ENCODE measurements at places on chromosomes 7 and 10.

DNA sequence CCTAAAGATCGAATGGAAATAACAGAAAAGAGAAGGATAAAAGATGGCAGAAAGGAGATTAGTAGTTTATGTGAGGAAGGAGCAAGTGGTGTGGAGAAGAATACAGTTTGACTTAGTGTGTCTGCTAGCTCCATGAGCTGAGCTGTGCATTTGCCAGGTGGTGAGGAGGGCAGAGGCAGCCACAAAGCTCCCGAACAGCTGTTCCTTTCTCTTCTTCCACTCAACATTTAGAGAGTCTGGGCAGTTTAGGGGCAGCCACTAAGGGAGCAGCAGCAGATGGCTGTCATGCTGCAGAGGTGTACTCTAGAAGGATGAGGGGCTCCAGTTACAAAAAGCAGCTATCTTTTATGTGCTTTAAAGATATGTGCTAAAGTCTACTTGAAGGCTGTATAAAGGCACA, 674.4 kb downstream of the GRM8 start:
- DNase-seq = no peak

DNA sequence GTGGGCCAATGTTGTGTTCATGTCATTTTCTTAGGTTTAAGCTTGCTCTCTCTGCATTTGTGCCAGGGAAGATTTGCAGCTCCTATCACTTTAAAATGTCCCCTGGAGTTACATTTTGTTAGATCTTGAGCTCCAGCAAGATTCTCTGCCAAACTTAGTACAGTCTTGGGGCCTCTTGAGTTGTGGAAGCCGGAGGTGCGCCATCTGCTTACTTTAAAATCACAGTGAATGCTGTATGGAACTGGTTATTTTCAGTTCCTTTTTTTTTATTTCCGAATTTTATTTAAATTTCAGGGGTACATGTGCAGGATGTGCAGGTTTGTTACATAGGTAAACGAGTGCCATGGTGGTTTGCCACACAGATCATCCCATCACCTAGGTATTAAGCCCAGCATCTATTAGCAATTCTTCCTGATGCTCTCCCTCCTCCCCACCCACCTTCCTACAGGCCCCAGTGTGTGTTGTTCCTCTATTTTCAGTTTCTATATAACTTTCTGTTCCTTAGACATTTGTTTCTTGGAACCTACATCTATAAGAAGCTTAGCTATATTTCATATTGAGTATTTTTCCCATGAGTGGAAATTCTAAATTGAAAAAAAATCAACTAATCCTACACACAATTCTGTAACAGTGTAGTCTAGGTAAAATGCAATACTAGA, 114.4 kb upstream of the CREB5 start:
- no peak for DNase-seq

DNA sequence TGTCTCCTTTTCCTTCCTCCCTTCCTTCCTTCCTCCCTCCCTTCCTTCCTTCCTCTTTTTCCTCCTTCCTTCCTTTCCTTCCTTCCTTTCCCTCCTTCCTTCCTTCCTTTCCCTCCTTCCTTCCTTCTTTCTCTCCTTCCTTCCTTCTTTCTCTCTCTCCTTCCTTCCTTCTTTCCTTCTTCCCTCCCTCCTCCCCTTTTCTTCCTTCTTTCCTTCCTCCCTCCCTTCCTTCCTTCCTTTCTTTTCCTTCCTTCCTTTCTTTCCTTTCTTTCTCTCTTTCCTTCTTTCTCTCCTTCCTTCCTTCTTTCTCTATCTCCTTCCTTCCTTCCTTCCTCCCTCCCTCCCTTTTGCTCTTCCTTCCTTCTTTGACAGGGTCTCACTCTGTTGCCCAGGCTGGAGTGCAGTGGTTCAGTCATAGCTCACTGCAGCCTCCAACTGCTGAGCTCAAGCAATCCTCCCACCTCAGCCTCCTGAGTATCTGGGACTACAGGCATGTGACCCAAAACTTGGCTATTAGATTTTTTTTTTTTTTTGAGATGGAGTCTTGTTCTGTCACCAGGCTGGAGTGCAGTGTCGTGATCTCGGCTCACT, 15.9 kb upstream of the CYTH3 start:
- no peak for DNase-seq

DNA sequence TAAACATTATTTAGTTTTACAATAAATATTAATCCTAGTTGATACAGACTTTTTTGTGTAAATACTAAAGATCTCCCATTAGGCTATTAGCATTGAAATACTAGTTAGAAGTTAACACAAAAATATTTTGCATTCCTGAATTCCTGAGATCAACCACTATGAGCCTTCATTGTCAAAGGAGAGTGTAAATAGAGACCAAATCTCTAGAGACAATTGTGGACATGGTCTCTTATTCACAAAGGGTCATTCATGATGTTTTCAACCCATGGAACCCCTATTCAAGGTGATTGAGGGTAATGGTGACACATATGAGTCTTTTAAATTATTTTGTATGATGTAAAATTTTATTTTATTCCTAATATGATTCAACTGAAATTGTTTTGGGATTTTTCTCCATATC, 1454.8 kb upstream of the LRRTM3 start:
- DNase-seq = no peak

DNA sequence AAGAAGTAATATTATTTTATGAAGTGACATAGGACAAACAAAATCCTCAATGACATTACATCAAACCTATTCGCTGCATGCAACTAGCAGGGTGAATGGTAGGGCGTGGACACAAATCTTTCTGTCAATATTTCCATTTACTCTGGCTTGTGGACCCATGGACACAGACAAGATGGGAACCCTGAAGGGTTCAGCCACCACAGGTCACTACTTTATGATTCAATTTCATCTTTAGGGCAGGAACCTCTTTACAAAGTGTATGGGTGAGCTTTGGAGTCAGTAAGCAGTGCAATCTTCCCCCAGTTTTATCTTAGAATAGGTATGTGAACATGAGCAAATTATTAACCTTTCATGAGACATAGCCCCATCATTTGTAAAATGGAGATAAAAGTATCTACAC, 982.4 kb upstream of the LRRTM3 start:
- no peak for DNase-seq

GRCh38 chr7:63998549-63998948, at the start of gene ZNF722:
Gene ZNF722 (plus strand): TSS chr7:63998849. CDS start chr7:63998962, 113 bp downstream.
- DNase-seq = no peak

DNA sequence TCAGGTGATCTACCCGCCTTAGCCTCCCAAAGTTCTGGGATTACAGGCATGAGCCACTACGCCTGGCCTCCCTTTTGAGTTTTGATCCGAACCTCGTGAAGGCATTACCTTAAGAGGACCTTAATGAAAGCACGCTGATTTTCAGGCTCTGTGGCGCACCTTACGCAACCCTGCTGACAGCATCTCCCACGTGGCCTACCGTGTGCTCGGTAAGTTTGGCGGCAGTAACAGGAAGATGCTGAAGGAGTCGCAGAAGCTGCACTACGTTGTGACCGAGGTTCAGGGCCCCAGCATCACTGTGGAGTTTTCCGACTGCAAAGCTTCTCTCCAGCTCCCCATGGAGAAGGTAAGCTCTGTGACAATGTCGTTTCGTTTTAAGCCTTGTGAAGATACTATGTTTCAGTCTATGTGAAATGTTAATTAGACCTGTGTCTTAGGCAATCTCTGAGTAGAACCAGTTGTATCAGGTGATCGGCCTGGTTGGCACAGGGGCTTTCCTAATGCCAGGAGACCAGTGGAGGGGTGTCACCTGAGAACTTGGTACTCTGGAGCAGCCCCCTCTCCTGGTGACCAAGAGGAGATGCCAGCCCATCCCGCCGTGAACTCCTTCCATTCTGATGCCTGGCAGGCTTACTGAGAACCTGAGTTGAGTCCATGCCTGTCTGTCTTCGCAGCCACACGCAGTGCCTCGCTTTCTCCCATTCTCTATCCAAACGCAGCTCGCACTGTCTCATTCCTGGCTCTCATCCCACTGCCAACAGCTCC, 43.5 kb downstream of the TRRAP start:
- DNase-seq = no peak

GRCh38 chr10:78851647-78852046, 217.1 kb upstream of the ZMIZ1 start:
- no peak for DNase-seq

DNA sequence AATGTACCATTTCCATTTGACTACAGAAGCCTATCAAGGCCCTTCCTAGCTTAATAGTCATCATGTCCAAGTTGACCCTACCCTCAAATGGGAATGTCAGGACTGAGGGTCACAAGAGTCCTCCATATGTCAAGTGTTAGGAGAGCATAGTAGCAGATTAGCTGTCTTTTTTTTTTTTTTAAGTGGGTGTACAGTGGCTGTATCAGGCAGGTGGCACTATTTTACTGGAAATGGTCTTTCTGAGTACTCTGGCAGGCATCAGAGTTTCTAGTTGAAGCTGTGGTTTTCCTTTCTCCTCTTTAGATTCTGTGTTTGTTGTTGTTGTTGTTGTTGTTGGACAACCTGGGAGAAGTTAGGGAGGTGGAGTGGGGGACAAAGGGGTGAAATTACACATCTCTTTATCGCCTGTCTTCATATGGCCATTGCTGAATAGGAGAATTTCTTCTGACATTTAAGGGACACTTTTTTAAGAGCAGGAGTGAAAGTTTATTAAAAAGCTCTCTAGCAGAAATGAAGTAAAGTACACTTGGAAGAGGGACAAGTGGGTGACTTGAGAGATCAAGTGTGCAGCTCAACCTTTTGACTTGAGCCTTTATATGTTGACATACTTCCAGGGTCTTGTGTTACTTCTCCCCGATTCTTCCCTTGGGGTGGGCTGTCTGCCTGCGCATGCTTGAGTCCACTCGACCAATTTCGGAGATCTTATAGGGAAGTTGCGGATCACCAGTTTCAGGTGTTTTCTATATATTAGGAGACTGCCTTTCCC, 104.1 kb upstream of the FOXP2 start:
- DNase-seq = no peak

GRCh38 chr7:27409776-27410175, 167.2 kb downstream of the EVX1 start:
- no peak for DNase-seq

DNA sequence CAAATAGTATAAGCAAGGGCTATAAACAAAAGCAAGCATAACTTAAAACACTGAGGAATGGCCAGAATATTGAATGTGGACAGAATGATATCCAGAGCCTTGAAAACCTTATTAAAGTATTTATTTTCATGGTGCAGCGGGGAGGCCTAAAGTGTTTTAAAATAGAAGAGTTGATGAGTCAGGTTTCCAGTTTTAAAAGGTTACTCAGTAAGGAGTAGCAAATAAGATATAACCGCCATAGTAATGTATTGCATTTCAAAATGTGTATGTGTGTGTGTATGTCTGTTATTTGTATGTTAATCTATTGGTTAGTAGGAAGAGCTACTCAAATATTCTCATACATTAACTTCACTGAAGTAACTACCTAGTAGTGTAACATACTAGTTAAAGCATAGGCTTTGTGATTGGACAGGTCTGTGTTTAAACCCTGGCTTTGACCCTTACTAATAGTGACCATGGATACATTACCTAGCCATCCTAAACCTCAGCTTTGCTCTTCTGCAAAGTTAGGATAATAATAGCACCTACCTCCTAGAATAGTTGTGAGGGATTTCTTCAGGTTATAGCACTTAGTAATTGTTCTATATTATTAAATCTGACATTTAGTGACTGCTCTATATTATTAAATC, 16.9 kb downstream of the CUTC start:
- no peak for DNase-seq

Measured in colonic mucosa (tissue), 4 donors.